ENCODE measurements at places on chromosomes 7 and 10.

- no peak for DNase-seq
These were observed 661.2 kb upstream of the GALNT17 start for GRCh38 chr7:70470746-70471145.

DNA sequence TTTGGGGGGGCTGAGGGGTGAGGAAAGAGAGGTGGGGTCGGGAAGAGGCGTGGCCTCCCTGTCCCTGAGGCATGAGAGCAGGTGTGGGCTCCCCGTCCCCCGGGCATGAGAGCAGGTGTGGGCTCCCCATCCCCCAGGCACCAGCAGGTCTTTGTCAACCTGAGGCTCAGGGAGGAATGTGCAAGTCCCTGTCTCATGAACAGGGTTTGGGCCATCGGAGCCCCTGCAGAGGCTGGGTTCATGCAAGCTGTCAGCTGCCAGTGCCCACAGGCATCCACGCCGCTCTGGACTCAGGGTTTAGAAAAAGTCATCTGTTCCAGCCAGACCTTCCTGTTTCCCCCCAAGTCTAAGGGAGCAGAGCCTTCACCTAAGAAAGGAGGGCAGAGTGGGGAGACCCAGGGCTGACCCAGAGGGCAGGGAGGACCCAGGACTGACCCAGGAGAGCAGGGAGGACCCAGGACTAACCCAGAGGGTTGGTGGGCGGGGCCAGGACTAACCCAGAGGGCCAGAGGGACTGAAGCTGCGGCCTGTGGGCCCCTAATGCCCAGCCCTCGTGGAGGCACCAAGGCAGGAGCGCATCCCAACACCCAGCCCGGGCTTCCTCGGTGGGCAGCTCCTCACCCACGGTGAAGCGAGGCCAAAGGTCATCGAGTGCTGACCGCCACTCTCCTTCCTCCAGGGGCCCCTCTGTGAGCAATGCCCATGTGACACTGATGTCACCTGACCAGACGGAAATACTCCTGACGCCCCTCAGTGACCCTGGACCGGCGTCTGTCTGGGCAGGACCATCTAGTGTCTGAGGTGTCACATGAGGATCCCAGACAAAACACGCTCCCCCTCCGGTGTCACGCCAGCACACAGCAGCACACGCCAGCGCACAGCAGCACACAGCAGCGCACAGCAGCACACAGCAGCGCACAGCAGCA, 28.9 kb upstream of the GPR146 start:
- no peak for DNase-seq

DNA sequence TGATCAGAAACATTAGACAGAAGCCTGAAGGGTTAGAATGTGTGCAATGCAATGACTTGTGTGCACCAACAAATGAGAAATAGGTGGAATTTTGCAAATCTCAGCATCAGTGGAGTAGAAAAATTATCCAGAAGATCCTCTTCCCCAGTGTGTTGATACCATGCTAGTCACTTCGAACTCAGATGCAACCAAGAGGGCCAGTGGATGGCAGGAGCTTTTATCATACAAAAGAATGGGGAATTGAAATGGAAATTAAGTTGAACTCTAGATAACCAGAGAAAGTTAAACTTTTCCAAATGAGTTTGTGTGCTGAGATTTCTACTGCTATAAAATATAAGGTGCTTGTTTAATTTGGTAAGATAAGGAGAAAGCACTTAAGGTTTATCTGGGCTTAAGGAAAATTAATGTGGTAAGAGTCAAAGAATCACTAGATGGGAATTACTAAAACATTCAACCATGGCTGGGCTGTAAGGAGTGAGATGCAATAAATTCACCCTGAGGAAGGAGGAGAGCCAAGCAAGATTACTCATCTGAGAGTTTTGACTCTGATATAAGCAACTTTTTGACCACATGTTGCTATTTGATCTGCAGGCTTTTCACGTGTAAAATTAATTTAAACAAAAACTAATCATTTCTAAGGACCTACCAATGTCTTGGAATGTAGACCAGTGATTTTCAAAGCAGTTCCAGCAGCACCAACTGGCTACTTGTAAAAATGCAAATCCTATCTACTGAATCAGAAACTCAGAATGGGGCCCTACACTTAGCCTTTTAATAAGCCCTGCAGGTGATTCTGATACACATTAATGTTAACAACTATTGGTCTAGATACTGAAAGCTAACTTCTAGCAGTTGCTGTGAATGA, 113.2 kb downstream of the CDC14C start:
- no peak for DNase-seq

DNA sequence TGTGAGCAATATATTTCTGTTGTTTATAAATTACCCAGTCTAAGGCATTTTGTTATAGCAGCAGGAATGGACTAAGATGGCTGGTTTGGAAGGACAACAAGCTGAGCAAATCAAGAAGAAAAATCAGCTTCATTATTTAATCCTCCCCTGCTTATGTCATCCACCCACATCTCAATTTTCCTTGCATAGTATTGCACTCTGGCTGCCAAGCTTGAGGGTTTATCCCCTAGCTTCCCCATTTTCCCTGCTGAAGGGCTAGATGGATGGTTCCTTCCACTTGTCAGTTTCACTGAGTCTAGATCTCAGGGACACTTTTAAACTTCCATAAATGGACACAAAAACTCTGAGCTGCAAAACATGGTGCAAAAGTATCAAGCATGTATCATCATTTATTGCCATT, 75.2 kb upstream of the LAMB4 start:
- DNase-seq: no peak

DNA sequence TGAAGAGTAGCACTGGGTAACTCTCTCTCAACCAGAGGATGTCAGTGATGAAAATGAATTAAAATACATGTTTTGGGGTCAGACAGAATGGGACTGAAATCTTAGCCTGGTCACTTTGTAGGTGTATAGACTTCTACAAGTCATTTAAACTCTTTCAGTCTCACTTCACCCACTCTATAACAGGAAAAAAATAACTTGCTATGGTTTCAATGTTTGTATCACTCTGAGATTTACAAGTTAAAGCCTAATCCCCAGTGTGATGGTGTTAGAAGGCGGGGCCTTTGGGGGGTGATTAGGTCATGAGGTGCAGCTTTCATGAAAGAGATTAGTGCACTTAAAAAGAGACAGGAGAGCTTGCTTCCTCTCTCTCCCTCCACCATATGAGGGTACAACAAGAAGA, 134.8 kb downstream of the INHBA start:
- DNase-seq: no peak

- no peak for DNase-seq
These were observed 58.0 kb upstream of the IL6 start for GRCh38 chr7:22668971-22669401.

DNA sequence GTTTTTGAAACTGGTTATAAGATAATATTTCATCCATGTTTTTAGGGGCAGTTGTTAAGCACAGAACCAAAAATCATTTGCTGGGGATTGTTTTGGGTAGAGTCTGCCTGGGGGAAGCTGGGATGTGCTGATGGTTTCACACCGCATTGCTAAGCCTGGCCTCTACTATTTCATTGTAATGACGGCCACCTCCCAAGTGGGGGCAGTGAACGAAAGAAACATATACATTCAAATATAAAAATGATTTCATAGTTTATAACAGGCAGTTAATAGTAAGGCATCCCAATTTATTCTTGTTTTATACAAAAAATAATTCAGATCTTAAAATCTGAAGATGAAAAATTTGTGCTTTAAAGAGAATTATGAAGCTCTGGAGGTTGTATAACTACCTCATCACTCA, 750.8 kb downstream of the REEP3 start:
- no peak for DNase-seq

GRCh38 chr7:33261585-33261984, 132.2 kb downstream of the BBS9 start:
- DNase-seq: no peak

GRCh38 chr10:127966875-127967274, 60.0 kb downstream of the PTPRE start:
- DNase-seq: no peak

- no peak for DNase-seq
These were observed 170.5 kb downstream of the SEPTIN7 start for GRCh38 chr7:35971133-35971891.

DNA sequence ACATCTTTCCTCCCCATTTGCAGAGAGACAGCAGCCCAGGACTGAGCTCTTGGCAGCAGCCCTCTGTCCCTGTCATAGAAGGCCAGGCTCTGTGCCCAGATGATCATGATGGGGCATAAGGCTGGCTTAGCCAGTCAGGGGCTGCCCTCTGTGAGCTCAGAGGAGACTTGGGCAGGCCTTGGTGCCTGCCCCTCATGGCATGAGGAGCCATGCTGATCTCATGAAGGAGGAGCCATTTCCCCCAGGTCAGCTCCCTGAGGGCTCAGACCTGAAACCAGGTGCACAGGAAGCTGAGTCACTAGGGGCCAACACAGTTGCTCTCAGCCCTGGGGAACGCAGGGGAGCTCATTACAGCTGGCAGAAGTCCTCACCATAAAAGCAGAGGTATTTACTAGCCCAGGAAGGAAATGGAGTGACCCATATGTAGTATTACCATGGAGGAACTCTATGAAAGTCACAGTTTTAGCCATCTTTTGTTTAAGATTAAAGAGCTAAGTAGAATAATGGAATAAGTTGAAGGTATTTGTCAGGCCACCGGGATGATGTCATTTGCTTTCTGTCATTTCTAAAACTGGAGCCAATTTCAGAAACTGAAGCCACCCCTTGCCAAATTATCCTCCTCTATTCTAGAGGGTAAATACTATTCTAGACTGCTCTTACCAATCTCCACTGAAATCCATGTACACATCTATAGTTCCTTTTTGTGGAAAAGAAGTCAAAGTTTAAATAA, 362.4 kb upstream of the ZNF32 start:
- DNase-seq: no peak

GRCh38 chr7:1357601-1358271, 101.5 kb downstream of the MICALL2 start:
- DNase-seq: no peak

DNA sequence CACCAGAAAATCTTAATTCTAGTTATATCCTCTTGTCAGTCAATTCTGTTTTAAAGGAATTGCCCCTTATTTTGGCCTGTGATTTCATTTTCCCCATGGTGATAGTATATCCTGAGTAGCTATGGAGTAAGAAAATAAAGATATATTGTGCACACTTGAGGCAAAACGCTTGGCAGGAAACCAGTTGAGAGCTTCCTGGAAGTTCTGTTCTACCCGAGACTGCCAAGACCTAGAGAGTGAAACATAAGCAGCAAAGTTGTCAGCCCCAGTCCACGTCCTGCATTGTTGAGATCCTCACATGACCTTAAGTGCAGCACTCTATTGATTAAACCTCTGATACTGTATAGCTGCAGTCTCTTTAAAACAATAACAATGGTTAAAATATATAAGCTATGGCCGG, 235.2 kb downstream of the CDC14C start:
- DNase-seq: no peak

DNA sequence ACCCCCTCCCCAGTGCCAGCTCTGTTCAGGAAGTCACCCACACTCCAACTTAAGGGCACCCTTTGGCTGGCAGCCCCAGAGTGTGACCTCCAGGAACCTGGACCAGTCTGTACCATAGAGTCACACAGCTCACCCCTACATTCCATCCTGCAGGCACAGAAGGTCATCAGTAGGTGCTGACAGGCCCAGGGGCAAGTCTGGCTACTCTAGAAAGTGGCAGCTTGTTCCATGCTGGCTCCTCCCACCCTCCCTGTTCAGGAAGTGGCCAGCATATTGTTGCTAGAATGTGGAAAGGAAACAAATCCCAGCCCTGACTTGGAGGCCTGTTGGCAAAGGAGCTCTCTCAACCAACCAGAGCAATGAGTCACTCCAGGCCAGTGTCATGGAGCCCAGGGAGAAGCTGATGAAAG, 3.2 kb upstream of the NCOA4 start:
- no peak for DNase-seq

DNA sequence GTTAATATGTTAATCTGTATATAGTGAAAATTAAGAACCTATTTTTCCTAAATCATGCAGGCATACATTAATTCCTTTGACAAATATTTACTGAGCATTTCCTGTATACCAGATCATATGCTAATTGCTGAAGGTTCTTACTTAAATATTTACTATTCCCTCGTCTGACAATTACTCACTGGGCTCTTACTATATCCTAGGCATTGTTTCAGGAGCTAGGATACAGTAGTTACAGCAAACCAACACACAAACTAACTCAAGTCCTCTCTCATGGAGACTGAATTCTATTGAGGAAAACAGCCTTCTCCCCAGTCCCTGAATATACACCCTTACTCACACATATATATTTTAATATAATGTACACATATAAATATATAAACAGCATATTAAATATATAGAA, 786.0 kb downstream of the NRG3 start:
- DNase-seq: no peak

GRCh38 chr7:44823255-44823781, 24.6 kb downstream of the H2AZ2 start:
- no peak for DNase-seq

GRCh38 chr7:158357106-158357897, 230.3 kb downstream of the PTPRN2 start:
- no peak for DNase-seq

- no peak for DNase-seq
These were observed 104.0 kb downstream of the FAM107B start for GRCh38 chr10:14670551-14671240.

DNA sequence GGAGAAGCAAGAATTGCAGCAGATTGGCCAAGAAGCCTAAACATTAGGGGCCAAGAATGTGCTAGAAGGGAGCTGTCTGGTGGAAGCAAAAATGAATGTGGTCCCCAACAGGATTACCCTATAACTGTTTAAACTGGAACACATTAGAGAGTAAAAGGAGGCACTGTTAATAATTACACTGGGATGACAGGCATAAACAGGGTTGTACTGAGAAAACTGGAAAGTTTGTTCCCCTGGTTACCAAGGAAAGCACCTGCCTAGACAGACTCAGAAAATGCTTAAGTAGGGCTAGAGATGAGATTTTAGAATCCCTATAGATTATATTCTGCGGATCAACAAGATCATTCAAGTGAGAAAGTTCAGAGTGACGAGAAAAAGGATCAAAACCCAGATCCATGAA, 100.8 kb downstream of the CTTNBP2 start:
- no peak for DNase-seq

GRCh38 chr10:80484243-80484642, 30.1 kb downstream of the TSPAN14 start:
- DNase-seq: no peak

DNA sequence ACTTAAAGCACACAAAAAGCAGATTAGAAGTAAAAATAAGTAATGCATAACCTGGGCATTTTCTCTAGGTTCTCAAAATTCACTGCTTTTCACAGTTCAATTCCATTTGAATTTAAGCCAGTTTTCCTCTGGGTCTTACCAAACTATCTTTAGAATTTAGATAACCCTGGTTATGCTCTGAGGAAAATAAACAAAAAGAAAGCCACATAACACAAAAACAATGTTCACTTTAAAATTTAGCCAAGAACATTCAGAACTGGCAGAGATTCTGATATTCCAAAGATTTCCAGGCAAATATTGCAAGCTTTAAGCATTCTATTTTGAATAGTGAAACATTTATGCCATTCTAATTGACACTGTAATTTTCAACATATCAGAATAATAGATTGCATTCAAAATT, 50.7 kb upstream of the PRKG1 start:
- DNase-seq: no peak

DNA sequence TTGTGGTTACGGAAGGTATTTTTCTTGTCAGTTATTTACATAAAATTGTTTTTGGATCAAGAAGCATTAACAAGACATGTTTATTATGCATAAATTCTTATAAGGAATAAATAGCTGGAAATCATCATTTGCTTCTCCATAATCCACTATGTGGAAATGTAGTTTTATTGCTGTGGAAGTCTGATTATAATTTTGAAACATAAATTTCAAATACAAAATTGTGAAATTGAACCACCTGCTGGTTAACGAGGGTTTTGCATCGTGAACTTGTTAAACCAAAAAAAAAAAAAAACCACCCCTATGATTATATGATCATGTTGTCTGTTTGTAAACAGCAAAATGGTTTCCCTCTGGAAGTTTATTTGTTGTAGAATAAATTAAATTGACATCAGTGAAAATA, 25.9 kb downstream of the ABRAXAS2 start:
- DNase-seq: no peak
